ENCODE measurements at places on chromosomes 13 and 19. TPM values are rescaled to one million over a fixed set of nuclear protein-coding genes. Genes with fewer than 3 reads are reported as not detected.

GRCh38 chr19:58182577-58182988, 278 bp upstream of the ZNF274 start:
- no peak for DNase-seq

DNA sequence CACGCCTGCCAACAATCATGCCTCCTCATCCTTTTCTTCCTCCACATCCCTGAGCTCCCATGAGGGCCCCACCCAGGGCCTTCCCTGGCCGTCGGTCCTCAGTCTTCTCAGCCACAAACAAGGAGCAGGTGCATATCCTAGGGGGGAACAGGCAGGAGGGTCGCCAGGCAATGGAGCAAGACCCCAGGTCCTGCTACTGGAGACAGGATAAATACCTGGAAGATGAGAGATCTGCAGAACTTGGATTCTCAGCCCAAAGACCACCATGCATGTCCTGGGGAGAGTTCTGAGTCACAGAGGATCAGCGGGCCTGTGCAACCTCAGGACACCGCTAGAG, 344.7 kb upstream of the TSHZ3 start:
- no peak for DNase-seq

- no peak for DNase-seq
Measured at GRCh38 chr13:23449398-23450162, 16.1 kb upstream of the SACS start.

GRCh38 chr13:43783820-43784219, 3.0 kb downstream of the ENOX1 start:
- DNase-seq = no peak

DNA sequence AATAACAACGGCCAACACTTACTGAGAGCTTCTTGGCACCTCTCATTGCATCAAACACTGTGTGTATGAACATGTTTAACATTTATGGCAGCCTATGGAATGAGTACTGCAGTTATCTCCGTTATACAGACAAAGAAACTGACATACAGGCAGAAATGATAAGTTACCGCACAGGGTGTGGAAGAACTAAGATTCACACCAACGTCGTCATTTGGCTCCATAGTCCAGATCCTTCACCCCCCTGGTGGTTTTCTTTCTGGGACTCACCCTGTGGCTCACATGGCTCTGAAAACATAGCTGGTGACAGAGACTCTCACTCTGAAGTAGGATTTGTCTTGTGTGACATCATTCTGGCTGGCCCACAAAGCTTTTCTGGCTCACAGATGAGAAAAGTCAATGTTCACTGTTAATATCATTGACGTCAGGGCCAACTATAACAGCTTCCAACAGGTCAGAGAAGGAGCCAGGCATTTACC, 230.1 kb downstream of the DLEU7 start:
- DNase-seq = no peak

KLK3 gene
- not detected for total RNA-seq

GRCh38 chr13:78625384-78625783, 22.0 kb upstream of the POU4F1 start:
- no peak for DNase-seq

GRCh38 chr19:4059453-4059871, 7.2 kb downstream of the ZBTB7A start:
- no peak for DNase-seq

DNA sequence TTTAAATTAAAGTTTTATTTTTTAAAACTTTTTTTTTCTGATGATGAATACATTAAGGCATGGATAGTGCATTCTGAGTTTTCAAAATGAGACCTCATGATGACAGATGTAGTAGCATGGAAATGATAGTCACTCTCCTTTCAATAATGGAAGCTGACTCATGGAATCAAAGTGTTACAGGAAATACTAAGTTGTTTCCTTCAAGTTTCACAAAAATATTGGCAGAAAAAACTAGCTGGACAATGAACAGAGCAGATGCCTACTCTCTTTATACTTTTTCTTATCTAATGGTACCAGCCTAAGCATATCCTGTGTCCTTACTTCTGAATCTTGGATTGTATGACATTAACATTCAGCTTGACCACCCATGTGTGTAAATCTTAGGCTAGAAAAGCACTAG, 1337.3 kb downstream of the PCDH9 start:
- DNase-seq = no peak

- no peak for DNase-seq
Measured at GRCh38 chr13:97068151-97068550, 73.9 kb upstream of the OXGR1 start.

ZSCAN4 gene
- total RNA-seq = not detected

DNA sequence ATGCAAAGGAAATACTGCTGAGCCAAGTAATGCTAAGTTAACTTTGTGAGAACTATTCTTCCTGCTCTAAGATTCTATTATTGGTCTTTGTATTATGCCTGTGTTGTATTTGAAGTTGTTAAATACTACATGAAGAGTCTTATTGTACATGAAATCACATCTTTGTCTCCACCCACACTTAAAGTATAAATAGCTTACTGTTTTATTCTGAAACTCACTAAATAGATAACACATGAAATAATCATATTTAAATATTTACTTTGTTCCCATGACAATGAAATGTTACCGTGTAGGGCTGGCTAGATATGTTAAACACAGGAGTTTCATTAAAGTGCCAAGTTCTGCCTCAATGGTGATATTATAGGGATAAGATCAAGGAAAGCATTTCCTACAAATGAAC, 562.1 kb upstream of the ATXN8OS start:
- DNase-seq = no peak

DNA sequence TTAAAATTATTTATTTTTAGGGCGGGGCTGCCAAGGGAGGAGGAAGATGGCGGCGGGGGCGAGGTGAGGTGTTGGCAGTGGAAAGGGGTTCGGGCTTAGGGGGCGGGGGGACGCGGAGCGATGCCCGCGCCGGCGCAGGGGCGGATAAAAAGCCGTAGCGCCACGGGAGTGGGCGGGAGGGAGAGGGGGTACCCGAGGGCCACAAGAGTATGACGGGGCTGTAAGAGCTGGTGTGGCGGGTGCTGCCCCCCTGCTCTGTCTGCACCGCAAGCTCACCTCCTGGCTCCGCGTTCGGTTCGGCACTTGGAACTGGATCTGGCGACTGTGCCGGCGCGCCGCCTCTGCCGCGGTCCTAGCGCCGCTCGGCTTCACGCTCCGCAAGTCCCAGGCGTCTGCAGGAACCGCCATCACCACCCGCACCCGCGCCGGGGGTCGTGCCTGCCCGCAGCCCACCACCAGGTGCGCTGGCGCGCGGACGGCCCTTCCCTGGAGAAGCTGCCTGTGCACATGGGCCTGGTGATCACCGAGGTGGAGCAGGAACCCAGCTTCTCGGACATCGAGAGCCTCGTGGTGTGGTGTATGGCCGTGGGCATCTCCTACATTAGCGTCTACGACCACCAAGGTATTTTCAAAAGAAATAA, 265.2 kb upstream of the SGCG start:
- DNase-seq = no peak

DNA sequence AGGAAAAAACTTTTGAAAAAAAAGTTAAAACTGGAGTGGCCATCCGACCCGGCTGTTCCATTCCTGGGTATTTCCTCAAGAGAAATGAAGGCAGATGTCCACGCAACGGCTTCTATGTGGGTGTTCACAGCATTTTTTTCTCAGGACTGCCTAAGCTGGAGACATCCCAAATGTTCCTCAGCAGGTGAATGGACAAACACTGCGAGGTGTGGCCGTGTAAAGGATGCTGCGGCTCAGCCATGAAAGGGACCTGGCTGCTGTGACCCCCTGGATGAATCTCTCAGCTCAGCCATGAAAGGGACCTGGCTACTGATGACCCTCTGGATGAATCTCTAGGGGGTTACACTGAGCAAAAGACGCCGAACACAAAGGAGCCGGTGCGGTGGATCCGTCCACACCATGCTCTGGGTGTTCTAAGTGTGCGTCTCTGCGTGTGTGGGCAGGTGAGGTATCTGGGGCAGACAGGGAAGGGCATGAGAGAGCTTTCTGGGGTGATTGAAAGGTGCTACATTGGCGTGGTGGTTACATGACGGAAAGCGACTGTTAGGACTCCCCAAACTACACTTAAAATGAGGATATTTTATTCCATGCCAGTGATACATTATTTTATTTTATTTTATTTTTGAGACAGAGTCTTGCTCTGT, 7.2 kb upstream of the ASPDH start:
- peak; percentile 11 for DNase-seq

GRCh38 chr13:88456151-88456550, 785.0 kb downstream of the SLITRK5 start:
- no peak for DNase-seq

Data from right lobe of liver (tissue), 6 donors.